ENCODE measurements at places on chromosomes 2 and 18.

DNA sequence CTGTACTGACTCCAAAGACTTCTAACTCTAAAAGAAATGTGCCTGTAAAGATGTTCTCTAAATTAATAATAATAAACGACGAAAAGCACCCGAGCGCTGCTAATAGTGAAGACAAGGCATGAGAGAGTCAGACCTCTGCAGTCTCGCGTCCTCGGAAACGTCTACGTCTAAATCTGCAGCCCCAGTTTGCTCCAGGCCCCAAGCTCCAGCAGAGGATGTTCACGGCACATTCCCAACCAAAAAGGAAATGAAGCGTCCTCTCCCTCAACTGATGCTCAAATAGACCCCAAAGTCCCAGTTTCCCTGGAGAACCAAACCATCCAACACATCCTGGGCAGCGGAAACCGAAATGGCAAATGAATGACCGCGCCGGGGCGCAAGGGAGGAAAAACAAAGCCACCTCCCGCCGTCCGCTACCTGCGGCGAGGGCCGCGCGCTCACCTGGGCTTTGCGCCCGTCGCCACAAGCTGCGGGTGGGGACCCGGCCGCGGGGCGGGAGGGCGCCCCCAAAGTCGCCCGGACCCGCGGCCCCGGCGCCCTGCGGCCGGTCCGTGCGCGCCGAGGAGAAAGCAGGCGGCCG is 47.1 kb upstream of the CCDC150 start:
- DNase-seq = peak; percentile 40

- no peak for DNase-seq
Observed at GRCh38 chr2:46471-47345, at the start of gene FAM110C. FAM110C (minus strand) TSS chr2:46505; CDS start chr2:46385, 120 bp downstream.

- no peak for DNase-seq
Observed at GRCh38 chr2:135965756-135966155, 19.7 kb downstream of the DARS1 start.

DNA sequence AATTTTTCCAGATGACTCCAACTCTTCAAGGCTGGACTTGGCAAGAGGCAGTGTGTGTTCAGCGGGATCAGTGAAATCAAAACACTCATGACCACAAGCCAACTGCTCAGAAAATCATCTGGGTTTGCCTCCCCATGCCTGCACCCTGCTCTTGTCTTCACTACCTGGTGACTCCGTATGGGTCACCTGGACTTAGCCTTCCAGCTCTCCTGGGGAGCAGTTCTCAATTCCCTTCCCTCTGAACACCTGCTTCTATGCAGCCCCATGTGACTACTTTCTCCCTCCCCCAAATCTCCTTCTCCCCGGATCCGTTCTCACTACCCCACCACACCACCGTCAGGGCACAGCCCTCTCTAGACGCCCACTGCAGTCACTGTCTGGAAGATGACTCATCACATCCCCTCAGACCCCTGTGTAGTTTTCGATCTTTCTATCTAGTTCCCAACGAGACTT is 130.2 kb upstream of the ID2 start:
- no peak for DNase-seq

- DNase-seq = peak; percentile 33
Observed at GRCh38 chr2:128833664-128834027, 515.0 kb upstream of the HS6ST1 start.

DNA sequence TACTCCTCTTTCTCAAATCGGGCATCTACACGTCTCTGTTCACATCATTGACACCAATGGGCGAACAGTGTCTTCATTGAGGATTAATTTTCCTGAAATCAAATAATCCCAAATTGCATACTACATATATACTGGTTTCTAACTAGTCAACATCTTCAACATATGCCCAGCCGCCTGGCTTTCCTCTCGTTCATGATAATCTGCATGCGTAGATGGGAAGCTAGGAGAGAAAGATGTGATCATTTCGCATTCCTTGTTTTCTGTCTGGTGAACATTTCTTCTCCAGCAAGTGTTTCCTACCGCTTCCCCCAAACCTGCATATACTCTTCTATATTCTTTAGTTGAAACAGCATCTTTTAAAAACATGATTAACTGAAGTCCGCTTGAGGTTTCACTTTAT is 7.4 kb downstream of the TWIST2 start:
- no peak for DNase-seq

DNA sequence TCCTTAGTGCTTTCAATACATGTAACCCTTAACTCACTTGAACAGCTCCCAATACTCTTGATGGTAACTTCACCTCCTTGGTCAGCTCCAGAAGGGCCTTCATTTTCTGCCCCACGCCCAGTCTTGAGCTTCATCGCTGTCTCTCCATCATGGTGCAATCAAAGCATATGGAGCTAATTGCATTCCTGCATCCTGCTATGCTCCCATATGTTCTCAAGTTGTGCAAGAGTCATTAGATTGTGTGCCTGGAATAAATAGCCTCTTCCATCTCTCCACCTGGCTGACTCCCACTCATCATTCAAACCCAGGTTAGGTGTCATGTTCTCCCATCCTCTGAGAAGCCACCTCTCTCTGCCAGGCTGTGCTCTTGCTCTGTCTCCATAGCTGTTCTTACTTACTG is 364.5 kb upstream of the RGPD4 start:
- DNase-seq = no peak

GRCh38 chr2:131966256-131966655 is 195.5 kb downstream of the ANKRD30BL start:
- DNase-seq = no peak

DNA sequence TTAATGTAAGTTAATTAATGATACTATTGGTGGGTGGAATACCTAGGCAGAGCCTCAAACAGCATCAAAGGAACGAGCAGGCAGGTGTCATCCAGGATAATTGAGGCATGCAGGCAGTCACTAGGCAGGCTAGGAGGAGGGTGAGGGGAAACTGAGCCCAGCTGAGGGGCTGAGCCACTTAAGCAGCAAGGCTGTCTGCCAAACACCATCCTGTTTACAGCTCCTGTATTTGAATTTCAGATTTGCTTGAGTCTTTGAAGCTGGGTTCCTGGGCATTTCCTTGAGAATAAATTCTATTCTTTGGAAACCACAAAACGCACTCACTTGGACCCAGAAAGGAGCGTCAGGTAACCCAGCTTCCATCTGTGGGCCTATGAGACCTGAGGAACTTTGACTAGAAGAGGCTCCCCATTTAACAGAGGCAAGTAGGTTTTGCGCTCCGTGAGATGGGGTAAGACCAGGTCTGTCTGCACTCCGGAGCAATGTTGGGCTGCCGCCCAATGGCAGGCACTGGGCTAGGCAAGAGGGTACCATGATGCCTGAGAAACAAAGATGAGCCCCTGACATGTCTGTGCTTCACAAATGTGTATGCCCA is 2.0 kb downstream of the EDAR start:
- no peak for DNase-seq

- DNase-seq = no peak
Observed at GRCh38 chr18:60895181-60895580, 438.0 kb upstream of the CDH20 start.

GRCh38 chr2:157788201-157788600 is 87.9 kb downstream of the ACVR1 start:
- no peak for DNase-seq

- no peak for DNase-seq
Observed at GRCh38 chr2:68643011-68643873, at the start of gene PROKR1. PROKR1 (plus strand) TSS chr2:68643579; CDS start chr2:68645822, 2,243 bp downstream.

DNA sequence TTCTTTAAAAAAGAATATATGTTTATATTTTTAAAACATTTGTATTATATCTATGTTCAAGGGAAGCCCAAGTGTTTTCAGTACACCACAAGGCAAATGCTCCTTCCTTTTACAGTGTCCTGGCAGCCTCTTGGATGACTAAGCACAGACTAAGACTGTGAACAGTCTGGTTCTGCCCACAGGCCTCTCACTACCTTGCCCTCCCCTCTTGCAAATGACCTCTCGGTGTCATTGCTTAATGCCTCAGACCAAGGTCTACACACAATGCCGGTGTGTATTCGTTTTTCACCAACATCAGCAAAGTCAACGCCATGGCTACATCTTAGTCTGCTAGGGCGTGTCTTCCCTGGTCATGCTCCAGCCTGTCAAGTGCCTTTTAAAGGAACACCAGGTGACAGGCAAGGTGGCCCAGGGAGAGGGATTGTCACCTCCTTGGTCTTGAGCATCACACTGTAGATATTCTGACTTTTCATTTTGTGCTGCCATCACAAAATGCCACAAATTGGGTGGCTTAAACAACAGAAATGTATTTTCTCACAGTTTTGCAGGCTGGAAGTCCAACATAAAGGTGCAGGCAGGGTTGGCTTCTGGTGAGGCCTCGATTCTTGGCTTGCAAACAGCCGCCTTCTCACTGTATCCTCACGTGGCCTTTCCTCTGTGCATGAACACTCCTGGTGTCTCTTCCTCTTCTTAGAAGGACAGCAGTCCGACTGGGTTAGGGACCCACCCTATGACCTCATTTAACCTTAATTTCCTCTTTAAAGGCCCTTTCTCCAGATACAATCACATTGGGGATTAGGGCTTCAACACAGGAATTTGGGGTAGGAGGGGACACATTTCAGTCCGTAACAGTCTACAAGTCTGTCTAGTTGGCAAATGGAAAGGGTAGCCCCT is 266.5 kb downstream of the KLHL29 start:
- no peak for DNase-seq

GRCh38 chr2:54122939-54123338 is 7.5 kb downstream of the ACYP2 start:
- DNase-seq = no peak

DNA sequence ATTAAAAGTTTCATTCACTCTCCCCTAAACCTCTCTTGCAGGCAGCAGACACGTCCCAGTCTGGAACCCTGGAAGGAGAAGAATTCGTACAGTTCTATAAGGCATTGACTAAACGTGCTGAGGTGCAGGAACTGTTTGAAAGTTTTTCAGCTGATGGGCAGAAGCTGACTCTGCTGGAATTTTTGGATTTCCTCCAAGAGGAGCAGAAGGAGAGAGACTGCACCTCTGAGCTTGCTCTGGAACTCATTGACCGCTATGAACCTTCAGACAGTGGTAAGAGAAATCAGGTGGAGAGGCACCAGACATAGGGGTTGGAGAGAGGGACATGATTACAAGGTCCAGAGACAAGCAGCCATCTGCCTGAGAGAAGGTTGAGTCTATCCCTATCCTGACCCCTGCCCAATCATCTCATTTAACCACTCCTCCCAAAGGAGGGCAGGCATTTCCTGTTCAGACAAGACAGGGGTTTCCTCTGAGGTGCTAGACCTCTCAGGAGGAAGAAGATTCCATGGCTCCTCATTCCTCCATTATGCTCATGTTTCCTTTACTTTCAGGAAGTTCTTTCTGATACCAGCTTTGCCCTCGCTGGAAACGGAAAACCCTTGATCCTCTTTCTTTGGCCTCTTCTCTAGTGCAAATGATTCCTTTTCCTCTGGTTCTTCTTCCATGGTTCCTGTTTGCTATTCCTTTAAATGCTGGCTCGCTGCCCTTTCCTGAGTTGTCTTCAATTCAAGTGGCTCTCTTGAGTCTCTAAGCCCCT is 15.1 kb downstream of the PLCD4 start:
- DNase-seq = no peak

DNA sequence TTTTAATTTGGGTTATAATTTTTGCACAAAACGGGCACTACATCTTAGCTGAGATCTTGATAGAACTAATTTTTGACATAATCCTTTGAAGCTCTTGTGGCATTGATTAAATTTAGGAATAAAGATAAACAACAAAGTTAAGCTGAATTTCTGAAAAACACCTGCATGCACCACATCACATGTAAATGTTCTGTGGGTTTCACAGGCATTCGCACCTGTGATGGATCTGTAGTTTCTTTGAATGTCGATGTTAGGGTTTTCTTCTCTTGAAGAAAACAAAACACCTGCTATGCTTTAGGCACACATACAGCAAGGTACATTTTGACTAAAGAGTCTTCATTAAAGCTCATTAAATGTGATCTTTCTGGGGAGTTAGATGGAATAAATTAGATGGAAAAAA is 60.3 kb downstream of the RPIA start:
- no peak for DNase-seq

DNA sequence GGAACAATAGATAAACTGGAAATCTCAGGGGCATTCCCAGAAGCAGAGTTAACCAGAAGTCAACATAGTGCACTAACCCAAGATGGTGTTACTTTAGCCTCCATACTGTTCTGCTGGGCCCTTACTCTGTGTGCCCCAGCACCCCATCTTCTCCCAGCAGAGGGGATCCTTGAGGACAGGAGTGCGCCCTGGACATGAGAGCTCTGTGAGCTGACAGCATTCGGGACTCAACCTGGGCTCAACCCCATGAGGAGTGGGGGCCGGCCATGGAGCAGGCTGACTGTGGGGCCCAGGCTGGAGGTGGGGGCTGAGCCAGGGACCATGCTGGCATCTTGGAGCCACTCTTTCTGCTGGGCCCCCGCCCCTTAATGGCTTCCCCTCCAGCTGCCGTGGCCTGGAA is 156.3 kb upstream of the HS6ST1 start:
- DNase-seq = no peak

DNA sequence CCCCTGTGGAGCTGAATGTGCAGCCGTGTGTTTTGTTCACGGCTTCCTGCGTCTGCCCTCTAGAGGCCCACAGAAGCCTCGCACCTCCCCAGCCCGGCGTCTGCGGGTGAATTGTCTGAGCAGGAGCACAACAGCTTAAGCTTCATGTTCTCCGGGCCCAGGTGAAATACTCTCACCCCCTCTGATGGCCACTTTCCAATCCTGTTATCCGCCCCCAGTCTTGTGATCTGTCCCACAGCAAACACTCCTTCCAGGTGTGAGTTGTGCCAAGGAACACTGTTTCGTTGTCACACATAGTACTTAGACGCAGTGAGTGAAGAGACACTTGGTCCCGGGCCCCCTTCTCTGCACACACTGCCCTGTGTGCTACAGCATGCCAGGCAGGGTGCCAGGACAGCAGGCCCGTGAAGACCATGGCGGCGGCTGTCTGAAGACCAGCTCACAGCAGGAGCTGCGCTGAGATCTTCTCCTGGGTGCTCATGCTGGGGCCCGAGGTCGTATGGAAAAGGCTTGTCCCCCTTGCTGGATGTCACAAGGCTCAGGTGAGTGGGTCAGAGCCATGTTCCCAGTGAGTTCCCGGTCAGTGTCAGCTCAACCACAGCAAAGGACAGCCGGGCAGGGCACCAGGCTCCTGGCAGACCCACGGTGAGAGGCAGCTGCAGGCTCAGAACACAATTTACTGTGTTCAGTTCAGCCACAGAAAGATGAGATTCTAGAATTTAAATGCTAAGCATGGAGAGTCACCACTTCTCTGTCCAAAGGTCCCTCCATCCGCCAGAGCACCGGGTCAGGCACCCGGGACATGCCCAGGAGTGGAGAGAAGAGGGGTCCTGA is 6.8 kb upstream of the PXDN start:
- peak; percentile 90 for DNase-seq

DNA sequence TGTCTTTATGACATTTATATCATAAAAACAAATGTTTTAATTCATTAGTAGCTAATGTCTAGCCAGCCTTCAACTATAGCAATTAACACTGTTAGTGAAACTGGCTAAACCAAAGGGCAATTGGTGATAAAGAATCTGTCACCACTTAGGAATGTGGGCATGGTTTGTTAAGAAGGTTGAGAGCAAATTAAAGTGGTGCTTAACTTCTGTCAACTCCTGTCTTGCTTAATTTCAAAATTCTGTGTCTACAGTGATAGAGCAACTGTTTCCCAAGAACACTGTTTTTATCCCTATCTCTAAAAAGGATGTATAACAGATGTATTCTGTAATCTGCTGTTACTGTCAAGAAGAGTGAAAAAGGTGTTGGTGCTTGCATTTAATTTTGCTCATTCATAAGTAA is 36.5 kb downstream of the CFAP36 start:
- no peak for DNase-seq

GRCh38 chr2:100551303-100551702 is 11.5 kb upstream of the PDCL3 start:
- no peak for DNase-seq

All from SHP77 (cell line).